ENCODE measurements at places on chromosomes 5 and 9.
A peak's percentile ranks its signal among the peaks of the same experiment; 100 is the strongest.

GRCh38 chr5:180639741-180640610, 9.4 kb downstream of the FLT4 start:
- DNase-seq: no peak

DNA sequence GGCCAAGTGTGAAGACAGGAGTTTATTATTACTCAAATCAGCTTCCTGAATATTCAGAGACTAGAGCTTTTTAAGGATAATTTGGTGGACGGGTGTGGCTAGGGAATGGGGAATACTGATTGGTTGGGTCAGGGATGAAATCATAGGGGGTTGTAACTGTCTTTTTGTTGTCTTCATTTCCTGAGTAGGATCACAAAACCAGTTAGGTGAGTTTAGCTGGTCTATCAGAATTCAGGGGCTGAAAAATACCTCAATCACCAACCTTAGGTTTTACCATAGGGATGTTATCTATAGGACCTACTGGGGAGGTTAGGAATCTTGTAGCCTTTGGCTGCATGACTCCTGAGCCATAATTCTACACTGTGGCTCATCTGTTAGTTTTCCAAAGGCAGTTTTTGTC, 235.8 kb downstream of the YTHDC2 start:
- DNase-seq: no peak

- DNase-seq: no peak
These were observed 30.3 kb upstream of the RFK start for GRCh38 chr9:76424491-76424890.

GRCh38 chr5:110092955-110093785, 403.4 kb downstream of the MAN2A1 start:
- DNase-seq: no peak

DNA sequence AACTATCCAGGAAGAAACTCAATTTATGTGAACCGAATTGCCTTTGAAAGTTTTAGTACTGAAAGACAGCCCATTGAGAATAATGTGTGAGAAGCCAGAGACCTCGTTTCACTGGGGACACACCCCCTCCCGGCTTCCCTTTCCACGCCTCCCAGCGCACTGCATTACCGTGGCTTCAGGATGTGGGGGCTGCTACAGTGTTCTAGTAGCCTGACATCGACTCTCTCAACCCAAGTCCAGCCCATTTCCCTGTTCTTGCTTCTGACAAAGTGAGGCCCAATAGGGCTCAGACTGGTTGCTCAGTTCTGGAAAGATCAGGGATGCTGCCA, 3.5 kb downstream of the PAX5 start:
- DNase-seq: no peak

DNA sequence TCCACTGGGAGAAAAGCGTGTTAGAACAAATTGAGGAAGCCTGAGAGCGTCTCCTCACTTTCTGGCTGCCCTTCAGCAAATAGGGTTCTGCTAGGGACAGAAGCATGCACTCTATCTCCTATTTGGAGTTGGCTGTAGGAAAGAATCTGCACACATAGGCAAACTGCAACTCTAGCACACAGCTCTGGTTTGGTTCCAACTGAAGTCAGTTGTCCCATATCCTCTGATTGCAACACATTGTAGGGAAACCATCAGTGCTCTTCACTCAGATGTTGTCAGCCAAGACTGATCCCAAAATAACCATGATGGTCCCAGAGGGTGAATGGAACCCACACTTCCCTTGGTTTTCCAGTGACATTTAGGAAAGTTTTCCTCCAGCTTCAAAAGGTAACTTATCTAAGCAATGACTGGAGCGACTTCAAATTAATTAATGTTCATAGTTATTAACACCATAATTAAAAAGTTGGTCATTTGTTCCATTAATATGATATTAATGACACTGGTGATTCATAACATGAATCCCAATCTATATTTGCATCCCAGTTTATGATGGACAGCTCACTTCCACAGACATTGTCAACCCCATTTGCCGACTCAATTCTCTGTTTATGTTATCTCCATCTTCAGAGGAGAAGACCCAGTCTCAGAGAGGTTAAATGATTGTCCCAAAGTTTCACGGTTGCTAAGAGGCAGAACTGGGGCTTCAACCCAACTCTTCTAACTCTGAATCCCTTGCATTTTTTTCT, 136.7 kb upstream of the ZNF462 start:
- DNase-seq: no peak

DNA sequence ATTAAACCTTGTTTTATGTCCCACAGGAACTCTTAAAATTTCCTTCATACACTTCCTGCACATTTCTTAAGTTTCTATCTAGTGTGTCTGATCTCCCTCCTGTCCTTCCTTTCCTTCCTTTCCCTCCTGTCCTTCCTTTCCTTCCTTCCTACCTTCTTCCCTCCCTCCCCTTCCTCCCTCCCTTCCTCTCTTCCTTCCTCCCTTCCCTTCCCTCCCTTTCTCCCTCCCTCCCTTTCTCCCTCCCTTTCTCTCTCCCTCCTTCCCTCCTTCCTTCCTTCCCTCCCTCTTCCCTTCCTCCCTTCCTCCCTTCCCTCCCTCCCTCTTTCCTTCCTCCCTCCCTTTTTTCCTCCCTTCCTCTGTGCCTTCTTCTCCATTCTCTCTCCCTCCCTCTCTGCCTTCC, 414.9 kb downstream of the ENC1 start:
- DNase-seq: no peak

- no peak for DNase-seq
These were observed 481.9 kb downstream of the CTNND2 start for GRCh38 chr5:11422342-11422741.

DNA sequence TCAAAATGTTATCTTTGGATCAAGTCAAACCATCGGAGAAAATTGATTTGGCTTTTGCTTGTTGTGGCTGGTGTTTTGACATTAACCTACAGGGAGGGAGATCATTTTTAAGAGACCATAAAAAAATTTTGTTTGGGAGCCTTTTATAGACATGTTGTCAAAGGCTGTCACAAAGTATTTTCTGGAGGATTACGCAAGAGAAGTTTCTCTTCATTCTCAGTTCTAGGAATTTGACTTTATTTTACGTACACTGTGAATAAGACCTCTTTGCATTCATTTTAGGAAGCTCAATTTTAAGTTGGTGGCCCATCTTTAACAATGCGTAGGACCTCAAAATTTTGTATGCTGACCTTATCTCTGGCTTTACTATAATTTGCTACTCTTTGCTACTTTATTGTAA, 50.2 kb upstream of the SLC44A1 start:
- DNase-seq: no peak

DNA sequence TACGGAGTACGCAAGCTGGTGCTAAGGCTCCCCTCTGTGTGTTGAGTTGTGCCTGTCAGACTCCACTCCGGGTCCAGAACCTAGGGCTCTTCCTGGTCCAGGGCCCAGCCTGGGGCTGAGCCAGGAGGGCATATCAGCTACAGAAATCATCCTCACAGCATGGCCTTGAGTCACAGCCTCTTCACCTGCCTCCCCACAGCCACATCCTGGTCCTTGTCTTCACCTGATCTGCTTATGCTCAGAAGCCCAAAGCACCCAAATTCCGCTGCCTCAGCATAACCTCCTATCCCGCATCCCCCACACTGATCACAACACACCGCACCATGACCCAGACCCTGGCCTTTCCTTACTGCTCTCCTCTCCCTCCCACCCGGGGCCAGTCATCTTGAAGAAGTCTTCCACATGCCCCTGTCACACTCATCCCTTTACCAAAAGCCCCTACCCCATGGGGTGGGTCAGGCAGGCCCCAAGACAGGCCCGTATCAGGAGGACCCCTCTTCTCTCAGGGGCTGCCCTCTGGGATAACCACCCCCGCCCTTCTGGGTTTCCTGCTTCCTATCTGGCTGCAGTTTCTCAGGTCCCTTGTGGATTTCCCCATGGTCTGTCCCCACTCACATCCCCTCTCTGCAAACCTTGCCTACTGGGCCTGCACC, 1.3 kb upstream of the IL3 start:
- DNase-seq: no peak

GRCh38 chr9:34409154-34409553, 32.5 kb upstream of the MYORG start:
- DNase-seq: no peak

DNA sequence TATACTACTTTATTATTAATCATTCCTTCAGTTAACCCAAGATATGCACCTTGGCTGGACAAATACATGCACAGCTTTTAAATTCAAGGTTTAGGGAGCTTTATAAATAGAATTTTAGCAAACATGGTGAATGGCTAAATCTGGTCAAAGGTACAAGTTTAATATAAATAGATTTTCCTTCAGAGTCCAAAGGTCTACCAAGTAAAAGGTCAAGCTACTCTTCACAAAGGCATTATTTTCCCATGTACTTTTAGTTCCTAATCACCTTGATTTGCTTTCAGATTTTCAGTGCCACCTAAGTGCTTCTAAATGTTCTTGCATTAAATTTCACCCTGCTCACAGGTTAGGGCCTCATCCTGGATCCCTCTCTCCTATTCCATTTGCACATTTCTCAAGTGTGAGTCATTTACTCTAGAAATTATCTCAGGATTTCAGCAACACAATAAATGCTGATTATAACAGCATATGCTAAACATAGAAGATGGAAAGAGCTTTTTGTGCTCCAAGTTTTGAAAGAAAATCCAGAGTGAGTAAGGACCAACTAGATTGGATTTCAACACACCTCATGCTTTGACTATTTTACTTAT, 459.4 kb upstream of the ITGA1 start:
- DNase-seq: no peak

DNA sequence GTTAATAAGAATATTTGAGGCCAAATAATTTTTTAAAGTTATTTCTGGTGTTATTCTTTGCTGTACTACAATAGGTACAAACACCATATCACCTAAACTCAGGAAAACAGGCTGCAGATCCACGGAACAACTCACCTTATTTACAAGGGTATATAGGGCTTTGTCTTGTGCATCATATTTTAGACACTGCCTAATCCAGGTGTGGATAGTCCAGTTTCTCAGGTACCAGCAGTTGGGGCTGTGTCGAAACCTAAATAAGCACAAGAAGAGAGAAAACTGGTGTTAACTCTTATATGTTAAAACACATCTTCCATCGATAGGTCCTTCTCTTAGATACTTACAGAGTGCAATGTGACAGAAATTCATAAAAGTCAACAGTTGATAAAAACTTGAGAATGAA, 82.2 kb downstream of the MRPS27 start:
- DNase-seq: no peak

- peak; percentile 53 for DNase-seq
These were observed 129.1 kb downstream of the KCNIP1 start for GRCh38 chr5:170632985-170633234.

- no peak for DNase-seq
These were observed 47.1 kb upstream of the POU4F3 start for GRCh38 chr5:146291421-146292074.

DNA sequence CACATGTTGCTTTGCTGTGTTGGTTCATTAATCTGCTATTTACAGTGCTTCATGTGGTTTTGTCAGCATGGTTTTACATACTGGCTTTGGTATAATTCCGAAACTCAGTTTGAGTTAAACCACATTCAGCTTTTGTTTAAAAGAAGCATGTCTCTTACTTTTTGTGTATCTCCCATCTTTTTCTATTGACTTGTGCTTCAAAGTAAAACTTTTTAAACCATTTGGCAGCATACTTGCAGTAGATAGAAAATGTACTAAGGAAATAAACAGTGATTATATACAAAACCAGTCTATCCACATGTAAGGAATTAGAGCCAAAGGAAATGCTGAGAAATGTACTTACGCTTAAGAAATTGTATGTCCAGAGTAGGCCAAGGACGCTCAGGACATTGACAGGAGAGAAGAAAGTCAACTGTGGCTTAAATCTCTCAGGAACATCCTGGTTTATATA, 286.9 kb downstream of the ARHGEF28 start:
- DNase-seq: no peak

- DNase-seq: no peak
These were observed 26.2 kb downstream of the RASGRF2 start for GRCh38 chr5:80986382-80986781.

DNA sequence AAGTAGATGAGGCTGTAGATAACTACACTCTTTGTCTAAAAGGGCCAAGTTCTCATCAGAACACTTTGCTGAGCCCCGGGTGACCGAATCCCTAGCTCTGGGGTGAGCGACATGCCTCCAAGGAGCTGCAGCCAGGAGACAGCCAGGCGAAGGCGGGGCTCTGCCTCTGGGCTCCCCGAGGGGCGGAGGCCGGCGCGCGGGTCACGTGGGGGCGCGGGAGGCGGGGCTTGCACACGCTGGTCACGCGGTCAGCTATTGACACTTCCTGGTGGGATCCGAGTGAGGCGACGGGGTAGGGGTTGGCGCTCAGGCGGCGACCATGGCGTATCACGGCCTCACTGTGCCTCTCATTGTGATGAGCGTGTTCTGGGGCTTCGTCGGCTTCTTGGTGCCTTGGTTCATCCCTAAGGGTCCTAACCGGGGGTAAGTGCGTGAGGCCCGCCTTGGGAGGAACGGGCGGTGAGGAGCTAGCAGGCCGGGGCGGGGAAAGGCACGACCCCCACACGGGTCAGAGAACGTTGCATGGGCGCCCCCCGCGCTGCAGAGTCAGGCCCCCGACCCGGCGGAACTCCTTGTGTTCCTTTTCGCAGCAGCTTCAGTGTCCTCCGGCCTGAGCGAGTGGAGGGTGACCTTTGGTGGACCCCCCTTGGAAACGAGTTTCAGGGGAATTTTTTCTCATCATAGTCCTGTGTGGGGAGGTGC, at the start of gene ATP6V0E1:
Gene ATP6V0E1, plus strand, starts transcription at position 230 of the 702 bp plus-strand sequence. Its CDS starts 90 bp downstream, at position 320.
- peak; percentile 76 for DNase-seq

DNA sequence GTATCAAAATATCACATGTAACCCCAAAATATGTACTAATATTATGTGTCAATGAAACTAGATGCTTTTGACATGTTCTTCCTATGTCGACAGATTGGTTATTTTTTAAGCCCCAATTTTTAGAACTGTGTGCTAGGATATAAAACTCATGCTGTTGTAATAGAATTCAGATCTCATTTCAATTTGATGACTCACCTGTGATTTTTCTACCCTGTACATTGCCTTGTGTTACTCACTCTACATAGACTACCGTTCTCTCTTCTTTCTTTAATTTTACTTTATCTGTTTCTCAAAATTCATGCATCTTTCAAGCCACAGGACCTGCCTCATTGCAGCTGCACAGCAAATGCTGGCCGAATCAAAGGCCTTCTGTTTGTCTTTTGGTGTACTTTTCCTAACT, 284.5 kb downstream of the MAT2B start:
- DNase-seq: no peak

DNA sequence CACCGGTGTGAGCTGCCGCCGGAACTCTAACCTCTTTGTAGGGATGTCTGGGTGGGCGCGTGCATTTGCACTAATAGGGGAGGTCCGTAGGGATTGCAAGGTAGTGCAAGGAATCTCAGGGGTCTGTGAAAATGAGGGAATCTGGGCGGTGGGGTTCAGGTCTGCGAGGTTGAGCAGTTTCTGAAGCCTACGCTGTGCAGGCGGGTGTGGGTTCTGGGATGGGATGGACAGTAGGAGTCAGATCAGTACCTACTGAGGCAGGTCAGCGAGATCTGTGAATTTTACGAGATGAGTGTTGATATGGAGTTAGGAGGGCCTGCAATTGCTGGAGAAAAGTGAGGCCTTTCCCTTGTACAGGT, 856 bp upstream of the ATOSB start:
- no peak for DNase-seq

- DNase-seq: no peak
These were observed 1.7 kb downstream of the TRAF1 start for GRCh38 chr9:120924698-120925534.

DNA sequence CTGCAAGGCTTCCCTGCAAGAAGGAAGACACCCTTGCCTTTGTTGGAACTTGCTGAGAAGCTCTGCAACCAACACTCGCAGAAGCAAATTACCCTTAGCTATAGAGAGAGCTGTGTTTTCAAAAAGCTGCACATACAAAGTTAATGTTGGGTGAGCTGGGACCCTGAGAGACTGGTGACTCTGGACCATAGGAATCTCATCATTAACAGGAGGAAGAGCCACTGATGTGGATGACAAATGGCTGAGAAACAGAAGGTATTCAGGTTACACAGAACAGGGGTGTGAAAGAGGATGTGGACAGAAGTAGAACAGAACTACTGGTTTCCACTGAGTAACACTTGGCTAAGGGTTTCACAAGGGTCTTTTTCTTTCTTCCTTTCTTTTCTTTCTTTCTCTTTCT, 493.5 kb downstream of the IRX1 start:
- DNase-seq: no peak
